Activated CD4-positive, alpha-beta memory T cell treated with anti-CD3 and anti-CD28 coated beads, Interleukin-2, amount 10 ng/mL, durations not matched to agents 7 days and 5 days (primary cell): ENCODE measurements at places on chromosomes 1 and 21. TPM values are rescaled to one million over a fixed set of nuclear protein-coding genes. Genes with fewer than 3 reads are reported as not detected.

DNA sequence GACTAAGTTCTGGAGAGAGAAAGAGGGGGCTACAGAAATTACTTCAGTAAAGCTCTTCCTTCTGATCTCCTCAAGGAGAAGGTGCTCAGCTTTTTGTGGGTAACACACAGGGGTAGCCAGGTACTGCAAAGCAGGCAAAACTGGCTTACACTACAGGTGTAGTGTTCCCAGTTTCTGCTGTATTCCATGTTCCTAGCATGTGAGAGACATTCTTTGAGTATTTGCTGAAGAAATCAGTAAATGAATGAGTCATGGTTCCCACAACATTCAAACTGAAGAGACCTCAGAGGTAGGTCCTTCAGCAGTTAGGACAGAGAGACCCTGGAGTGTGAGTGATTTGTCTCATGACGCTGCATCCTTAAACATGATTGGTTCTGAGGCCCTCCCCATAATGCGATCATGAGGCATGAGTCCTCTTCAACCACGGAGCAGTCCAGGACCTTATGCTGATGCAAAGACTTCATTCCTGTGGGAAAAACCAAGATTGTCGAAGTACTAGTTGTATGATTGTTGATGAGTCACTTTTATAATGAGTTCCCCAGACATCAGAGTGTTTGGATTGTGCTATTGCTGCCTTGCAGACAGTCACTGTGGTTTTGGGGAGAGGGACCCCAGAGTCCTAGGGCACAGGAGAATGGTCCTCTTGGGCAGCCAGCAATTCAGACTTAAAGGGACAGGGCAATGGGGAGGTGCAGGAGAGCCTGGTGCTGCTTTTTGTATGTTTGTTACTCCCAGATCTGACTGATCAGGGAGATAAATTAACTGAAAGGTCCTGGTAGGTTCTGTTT, 2.7 kb upstream of the OR10J4 start:
- no peaks in the 10 kb centered on the region for H3K36me3 ChIP-seq
- no peaks in the 10 kb centered on the region for H3K27me3 ChIP-seq
- H3K4me1 ChIP-seq: no peaks in the 10 kb centered on the region
- H3K4me3 ChIP-seq: no peak overlapping the region
- DNase-seq: no peak
- H3K27ac ChIP-seq: no peak overlapping the region

GRCh38 chr1:110677526-110677925, 2.8 kb upstream of the KCNA3 start:
- no peaks in the 10 kb centered on the region for H3K27me3 ChIP-seq
- no peak for DNase-seq
- no peak overlapping the region for H3K27ac ChIP-seq
- no peak overlapping the region for H3K4me3 ChIP-seq
- peaks cover 39% of the 10 kb centered on the region for H3K36me3 ChIP-seq

- peaks cover 16% of the 10 kb centered on the region for H3K27me3 ChIP-seq
- H3K36me3 ChIP-seq: peaks cover 7% of the 10 kb centered on the region
- H3K4me1 ChIP-seq: peaks cover 5% of the 10 kb centered on the region
- no peak for DNase-seq
Measured at GRCh38 chr1:110062612-110063011, 7.9 kb downstream of the ALX3 start.

GRCh38 chr1:24301785-24302175, 17.4 kb upstream of the GRHL3 start:
- no peaks in the 10 kb centered on the region for H3K4me1 ChIP-seq
- H3K36me3 ChIP-seq: no peaks in the 10 kb centered on the region
- H3K27ac ChIP-seq: no peak overlapping the region
- no peak overlapping the region for H3K4me3 ChIP-seq
- peaks cover 55% of the 10 kb centered on the region for H3K27me3 ChIP-seq

DNA sequence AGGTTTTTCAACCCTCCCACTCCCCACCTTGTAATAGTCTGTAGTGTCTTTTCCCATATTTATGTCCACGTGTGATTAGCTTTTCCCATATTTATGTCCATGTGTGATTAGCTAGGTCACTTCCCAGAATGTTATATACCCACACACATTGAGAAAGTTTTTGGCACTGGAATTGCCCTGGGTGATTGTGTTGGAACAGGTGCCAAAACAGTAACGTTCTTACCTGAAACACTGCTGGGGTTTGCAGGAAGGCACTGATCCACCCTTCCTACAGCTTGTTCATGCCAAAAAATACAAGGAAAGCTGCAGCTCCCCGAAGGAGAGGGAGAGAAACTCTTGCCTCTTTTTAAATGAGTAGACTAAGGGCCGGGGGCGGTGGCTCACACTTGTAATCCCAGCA, 68.0 kb upstream of the CXADR start:
- no peak overlapping the region for H3K4me3 ChIP-seq
- no peaks in the 10 kb centered on the region for H3K4me1 ChIP-seq
- no peak for DNase-seq
- no peak overlapping the region for H3K27ac ChIP-seq
- no peaks in the 10 kb centered on the region for H3K36me3 ChIP-seq

The FCRLA gene
- total RNA-seq: not detected

- H3K4me3 ChIP-seq: no peak overlapping the region
- H3K36me3 ChIP-seq: no peaks in the 10 kb centered on the region
- no peak for DNase-seq
- peaks cover 37% of the 10 kb centered on the region for H3K27me3 ChIP-seq
- no peaks in the 10 kb centered on the region for H3K4me1 ChIP-seq
- no peak overlapping the region for H3K27ac ChIP-seq
Measured at GRCh38 chr1:208159555-208160258, 84.5 kb downstream of the PLXNA2 start.

The CLCA1 gene
- not detected for total RNA-seq

DNA sequence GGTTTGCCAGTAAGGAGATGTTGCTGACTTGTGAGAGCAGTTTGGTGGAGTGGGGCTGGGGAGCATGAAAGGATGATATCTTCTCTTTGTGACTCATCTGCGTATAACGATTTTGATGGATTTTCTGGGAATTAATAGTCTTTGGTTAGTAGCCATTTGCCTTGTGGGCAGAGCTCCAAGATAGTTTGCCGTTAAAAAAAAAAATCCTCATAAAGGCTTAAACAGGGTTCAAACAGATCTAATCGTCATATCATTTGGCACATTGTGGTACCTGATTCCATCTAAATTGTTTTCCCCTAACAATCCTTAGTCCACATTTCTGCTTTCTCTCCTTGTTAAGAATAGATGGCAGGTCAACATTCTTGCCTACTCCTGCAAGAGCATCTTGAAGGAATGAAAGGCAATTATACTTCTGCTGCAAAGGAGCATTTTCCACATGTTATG, 168.0 kb downstream of the PPP1R12B start:
- no peak for DNase-seq
- H3K36me3 ChIP-seq: peaks cover 4% of the 10 kb centered on the region
- H3K4me3 ChIP-seq: no peak overlapping the region
- peaks cover 5% of the 10 kb centered on the region for H3K4me1 ChIP-seq
- H3K27me3 ChIP-seq: no peaks in the 10 kb centered on the region
